ENCODE measurements at places on chromosomes 2 and 18.

GRCh38 chr18:9931146-9931545 is 17.3 kb downstream of the VAPA start:
- no peak for DNase-seq

GRCh38 chr2:99451280-99451679 is 38.5 kb downstream of the REV1 start:
- DNase-seq, result no peak

DNA sequence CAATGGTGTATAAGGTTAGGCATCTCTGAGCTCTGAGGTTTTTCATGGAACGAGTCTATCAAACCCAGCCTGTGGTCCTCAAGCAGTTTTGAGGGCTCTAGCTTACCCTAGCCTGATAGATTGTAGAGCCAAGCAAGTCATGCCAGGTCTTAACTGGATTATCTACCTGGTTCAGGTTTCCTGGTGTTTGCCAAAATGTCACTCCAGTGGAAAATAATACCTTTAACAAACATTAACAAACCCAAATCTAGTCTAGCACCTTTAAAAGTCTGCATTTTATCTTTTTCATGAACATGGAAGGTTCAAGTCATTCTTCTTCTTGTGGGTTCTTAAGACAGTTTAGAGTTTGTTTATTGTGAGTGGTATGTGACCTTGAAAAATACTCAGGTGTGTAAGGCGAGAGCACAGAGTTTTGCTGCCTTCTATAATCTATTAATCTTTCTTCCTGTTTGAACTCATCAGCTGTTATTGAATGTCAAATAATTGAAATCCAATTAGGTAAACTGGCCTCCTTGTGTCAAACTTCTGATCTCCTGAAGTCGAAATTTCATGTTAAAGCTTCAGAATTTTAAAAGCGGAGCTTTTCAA is 13.4 kb upstream of the ADGRF3 start:
- no peak for DNase-seq

- no peak for DNase-seq
Observed at GRCh38 chr2:189835855-189836558, 51.8 kb downstream of the PMS1 start.

DNA sequence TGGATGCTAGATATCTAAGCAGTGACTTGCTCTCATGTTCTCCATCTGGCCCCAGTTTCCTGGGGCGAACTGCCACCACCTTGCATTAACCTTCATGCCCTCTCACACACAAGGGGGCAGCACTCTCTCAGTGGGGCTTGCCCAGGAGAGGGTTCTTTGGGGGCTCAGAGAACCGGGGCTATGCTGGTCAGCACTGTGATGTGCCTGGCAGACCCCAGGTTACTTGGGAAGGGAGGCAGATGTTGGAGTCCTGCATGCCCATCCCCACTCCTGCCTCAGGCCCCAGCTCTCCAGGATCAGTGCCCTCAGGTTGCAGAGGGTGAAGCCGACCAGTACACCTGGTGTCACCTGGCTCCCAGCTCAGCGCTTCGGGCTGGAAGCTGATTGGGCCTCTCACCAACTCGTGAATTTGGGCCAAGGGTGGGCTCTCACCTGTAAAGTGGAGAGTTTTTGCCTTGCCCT is 396.2 kb upstream of the HS6ST1 start:
- DNase-seq, result no peak

- no peak for DNase-seq
Observed at GRCh38 chr2:216761133-216761532, 65.8 kb upstream of the IGFBP5 start.

DNA sequence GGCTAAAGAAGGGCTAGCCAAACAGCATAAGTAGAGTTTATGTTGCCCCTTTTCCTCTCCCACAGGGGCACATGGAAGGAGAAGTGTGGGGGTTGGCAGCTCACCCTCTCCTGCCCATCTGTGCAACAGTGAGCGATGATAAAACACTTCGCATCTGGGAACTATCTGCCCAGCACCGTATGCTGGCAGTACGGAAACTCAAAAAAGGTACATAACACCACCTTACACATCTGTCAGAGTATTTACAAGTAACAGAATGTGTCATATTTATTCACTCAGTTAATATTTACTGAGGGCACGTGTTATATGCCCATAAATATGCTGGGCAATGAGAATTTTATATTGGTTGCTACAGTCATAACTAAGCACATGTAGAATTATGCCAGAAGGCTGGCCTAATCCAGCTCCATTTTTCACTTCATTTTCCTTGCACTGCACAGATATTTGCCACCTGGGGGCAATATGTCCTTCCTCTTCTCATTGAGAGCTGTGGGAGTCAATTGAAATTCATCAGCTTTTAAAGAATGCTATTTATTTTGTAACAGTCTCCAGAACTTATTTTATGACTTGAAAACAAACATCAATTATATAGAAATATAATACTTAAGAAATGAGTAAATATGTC is 150.6 kb downstream of the RTN4 start:
- DNase-seq, result peak; percentile 41

DNA sequence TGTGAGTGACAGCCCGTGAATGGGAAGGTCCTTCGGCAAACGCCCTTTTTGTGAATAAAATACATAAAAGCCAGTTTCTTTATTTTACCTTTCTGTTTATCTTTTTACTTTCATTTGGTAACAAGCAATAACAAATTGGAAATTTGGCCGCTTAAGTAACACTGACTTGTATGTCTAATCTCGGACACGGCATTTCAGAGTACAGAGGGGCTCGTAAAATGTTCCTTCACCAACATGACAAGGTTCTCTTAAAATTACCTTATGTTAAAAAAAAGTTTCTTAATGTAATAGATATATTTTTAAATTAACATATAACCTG is 558 bp upstream of the NEMP2 start:
- no peak for DNase-seq

- no peak for DNase-seq
Observed at GRCh38 chr2:176516051-176516602, 246.9 kb downstream of the MTX2 start.

GRCh38 chr2:7725850-7726242 is 808.6 kb downstream of the RNF144A start:
- DNase-seq, result no peak

- DNase-seq, result no peak
Observed at GRCh38 chr18:56202678-56203077, 435.7 kb downstream of the TXNL1 start.

- DNase-seq, result no peak
Observed at GRCh38 chr18:68314403-68314802, 400.5 kb downstream of the TMX3 start.

DNA sequence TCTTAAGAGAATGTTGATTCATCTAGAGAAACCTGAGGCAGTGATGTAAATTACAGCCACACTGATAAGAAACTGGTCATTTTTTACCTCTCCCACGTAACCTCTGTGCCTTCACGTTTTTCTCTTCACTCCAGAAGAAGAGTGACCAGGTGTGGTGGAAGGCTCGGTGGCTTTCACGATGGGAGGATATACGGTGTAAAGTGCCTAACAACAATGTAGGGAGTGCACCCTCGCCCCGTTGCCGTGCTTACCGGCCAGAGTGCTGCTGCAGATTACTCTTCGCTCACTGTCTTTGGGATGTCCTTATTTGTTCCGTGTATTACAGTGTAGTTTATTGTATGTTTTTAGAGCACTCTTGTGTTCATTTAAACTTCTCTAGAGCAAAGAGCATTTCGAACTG is 46.5 kb downstream of the NCK2 start:
- DNase-seq, result no peak

GRCh38 chr2:141555876-141556470 is 574.8 kb downstream of the LRP1B start:
- DNase-seq, result no peak

- no peak for DNase-seq
Observed at GRCh38 chr18:21682371-21683051, 22.1 kb downstream of the ABHD3 start.

DNA sequence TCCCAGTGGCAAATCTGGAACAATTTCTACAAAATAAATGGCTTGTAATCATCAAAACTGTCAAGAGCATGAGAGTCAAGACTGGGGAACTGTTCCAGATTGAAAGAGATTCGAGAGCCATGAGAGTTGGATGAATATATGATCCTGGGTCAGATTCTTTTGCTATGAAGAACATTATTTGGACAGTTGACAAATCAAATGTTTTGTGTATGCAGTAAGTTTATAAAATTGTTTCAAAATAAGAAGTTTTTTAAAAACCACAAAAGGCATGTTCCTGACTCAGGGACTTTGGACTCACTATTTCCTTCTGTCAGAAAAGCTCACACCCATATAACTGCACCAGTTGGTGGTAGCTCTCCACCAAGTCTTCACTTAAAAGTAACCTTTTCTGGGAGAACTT is 38.5 kb downstream of the ROCK2 start:
- no peak for DNase-seq

GRCh38 chr2:147214914-147215313 is 629.9 kb upstream of the ACVR2A start:
- no peak for DNase-seq

DNA sequence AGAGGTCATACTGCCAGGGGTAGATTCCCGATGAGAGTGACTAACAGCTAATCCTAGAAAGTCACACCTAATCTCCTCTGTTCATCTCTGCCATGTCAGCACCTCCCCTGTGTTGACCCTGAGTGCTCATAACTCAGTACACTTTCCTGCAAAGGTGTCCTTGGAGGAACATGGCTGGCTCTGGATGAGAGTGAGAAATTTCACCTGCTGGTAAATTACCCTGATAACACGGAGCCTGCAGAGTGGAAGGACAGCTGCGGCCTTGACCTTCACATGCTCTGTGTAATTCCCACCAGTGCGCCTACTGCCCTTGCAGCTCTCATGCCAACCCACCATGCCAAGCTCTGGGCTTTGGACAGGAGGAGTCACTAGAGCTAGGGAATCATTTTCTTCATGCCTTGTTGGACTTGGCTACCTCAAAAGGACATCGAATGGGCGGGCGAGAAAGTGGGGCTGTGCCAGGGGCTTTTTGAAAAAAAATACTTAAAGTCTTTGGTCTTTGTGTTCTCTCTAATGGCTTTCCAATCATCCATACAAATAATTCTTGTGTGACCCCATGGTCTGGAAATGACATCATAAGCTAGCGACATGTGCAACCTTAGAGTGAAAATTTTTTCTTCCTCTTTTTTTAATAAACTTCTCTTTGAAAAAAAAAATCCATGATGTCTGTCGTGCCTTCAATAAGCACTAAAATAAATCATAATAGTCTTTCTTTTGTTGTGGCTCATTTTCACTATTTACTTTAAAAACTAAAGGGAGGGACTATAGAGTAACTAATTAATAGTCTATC is 319.9 kb downstream of the MYCN start:
- DNase-seq, result peak; percentile 74

- no peak for DNase-seq
Observed at GRCh38 chr2:235345745-235346144, 148.1 kb upstream of the AGAP1 start.

All from body of pancreas (tissue), 4 donors.